ENCODE measurements at places on chromosomes 3 and 15.

DNA sequence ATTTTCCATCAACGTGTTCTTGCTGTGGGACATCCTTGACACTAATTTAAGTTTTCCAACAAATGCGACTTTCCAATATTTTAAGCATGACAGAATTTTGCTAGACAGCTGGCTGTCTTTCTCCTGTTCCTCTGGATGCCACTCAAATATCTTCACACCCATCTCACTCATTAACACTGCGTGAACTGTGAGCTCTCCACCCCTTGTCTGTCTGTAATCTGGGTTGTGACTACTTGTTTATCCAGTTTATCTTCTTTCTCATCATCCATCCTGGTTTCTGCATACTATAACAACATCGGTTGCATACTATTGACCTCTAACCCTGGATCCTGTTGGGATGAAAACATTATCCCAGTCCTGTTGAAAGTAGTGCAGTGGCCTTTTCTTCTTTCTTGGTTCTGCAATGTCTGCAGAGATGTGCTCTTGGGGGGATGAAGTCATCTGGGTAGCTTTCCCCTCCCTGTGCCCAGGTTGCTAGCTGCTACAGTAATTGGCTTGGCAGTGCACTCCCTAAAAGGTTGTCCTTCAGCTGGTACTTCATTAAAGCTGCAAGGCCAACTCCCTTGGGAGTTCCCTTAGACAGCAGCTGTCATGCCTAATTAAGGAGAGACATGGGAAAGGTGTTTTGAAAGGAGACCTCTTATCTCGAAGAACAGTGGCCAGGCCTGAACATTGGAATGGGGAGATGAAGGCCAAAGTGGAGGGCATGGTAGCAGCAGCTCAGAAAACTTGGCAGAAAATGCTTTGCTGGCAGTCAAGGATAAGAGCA, 24.7 kb downstream of the KAT2B start:
- no peaks in the 10 kb centered on the region for H3K36me3 ChIP-seq
- H3K27ac ChIP-seq: no peak overlapping the region
- peaks cover 5% of the 10 kb centered on the region for H3K4me1 ChIP-seq

DNA sequence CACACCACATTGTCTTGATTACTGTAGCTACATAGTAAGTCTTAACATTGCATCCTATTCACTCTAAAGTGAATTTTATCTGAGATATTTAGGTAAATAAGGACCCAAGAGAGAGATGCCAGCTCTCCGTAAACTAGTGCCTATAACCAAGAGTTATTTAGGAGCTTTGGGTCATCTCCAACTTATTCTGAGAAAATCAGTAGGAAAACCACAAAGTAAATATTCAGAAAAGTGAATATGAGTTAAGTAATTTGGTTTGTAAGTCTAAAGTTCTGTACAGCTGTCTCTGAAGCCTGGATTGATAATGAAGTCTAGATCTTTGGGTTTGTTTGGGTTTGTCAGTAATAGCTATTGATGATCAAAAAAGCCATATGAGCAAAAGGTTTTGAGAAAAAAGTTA, 120.0 kb downstream of the FNDC3B start:
- H3K27me3 ChIP-seq: no peaks in the 10 kb centered on the region
- peaks cover 9% of the 10 kb centered on the region for H3K4me1 ChIP-seq
- DNase-seq: no peak
- peaks cover 2% of the 10 kb centered on the region for H3K36me3 ChIP-seq

DNA sequence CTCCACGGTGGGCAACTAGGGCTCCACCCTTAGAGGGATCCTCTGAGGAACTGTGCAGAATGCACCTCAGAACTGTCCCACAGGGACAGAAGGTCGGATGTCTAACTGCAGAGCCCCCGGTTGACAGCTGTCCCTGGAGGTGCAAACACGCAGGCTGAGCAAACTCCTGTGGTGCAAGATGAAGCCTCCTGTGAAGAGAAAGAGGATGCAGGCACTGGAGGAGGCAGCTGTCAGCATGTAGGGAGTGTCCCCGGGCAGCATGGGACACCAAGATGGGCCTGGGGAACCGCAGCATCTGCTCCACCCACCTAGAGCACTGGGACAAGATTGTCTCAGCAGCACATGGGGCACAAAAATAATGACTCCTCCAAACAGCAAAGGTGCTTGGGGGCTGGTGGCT, 258.9 kb downstream of the ABHD5 start:
- DNase-seq: no peak
- no peak overlapping the region for H3K4me3 ChIP-seq

DNA sequence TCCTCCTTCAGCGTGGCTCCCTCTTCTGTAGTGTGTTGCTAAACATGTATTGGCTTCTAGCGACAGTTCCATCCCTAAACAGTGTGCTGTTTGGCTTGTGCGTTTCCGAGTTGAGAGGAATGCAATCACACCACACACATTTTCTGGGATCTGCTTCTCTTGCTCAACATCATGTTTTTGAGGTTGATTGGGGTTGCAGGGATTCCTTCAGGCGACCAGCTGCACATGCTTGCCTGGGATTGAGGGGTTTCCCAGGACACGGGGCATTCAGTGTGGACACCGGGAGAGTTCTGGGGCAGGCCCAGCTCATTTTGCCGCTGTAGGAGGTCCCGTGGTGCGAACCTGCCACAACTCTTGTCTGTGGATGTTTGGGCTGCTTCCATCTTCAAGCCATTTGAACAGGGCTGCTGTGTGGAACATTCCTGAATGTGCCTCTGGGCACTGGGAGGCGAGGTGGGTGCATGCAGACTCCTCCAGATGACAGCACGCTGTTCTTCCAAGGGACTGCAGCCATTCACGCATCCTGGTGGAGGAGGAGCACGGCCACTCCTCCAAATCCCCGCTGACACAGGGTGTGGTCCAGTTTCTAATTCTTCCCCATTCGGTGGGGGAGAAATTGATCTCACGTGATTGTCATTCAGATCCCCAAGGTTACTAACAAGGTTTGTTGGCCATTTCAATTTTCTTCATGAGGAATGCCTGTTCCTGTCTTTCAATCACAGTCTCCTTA, 82.8 kb downstream of the PLXNA1 start:
- no peaks in the 10 kb centered on the region for H3K36me3 ChIP-seq
- DNase-seq: no peak
- H3K4me3 ChIP-seq: no peak overlapping the region
- no peaks in the 10 kb centered on the region for H3K4me1 ChIP-seq
- no peaks in the 10 kb centered on the region for H3K27me3 ChIP-seq
- no peak overlapping the region for H3K27ac ChIP-seq

DNA sequence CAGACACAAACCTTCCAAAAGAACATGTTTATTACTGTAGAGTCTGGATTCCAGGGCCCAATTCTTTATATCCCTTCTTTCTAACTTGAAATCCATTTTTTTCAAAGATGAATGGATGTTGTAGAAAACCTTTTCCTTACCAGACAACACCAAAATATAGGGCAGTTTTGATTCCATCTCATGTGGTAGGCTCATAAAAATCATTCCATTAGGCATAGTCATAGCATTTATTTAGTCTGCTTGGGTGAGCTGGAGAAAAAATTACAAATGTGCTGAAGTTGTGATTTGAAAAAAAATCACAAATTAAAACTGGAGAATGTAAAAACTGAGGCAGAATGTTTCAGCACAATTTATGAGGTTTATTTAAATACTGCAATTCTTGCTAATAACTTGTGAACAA, 199.3 kb upstream of the TBC1D5 start:
- no peak overlapping the region for H3K27ac ChIP-seq
- H3K36me3 ChIP-seq: no peaks in the 10 kb centered on the region
- H3K4me3 ChIP-seq: no peak overlapping the region
- no peaks in the 10 kb centered on the region for H3K27me3 ChIP-seq
- no peaks in the 10 kb centered on the region for H3K4me1 ChIP-seq

- no peak overlapping the region for H3K4me3 ChIP-seq
- peaks cover 3% of the 10 kb centered on the region for H3K4me1 ChIP-seq
- no peak for DNase-seq
- no peaks in the 10 kb centered on the region for H3K36me3 ChIP-seq
- H3K27me3 ChIP-seq: no peaks in the 10 kb centered on the region
- H3K27ac ChIP-seq: no peak overlapping the region
These were observed 67.7 kb upstream of the NR2F2 start for GRCh38 chr15:96262549-96263489.

- no peaks in the 10 kb centered on the region for H3K4me1 ChIP-seq
- DNase-seq: no peak
- no peaks in the 10 kb centered on the region for H3K36me3 ChIP-seq
- H3K27me3 ChIP-seq: no peaks in the 10 kb centered on the region
- no peak overlapping the region for H3K27ac ChIP-seq
- no peak overlapping the region for H3K4me3 ChIP-seq
These were observed 545.0 kb downstream of the SI start for GRCh38 chr3:164533275-164533674.

- no peak for DNase-seq
- H3K4me1 ChIP-seq: peaks cover 7% of the 10 kb centered on the region
- no peak overlapping the region for H3K4me3 ChIP-seq
- H3K27ac ChIP-seq: no peak overlapping the region
These were observed 94.4 kb downstream of the AKAP13 start for GRCh38 chr15:85474700-85475316.

GRCh38 chr3:120821426-120821825, 78.9 kb downstream of the GTF2E1 start:
- no peak for DNase-seq
- no peak overlapping the region for H3K27ac ChIP-seq
- H3K36me3 ChIP-seq: no peaks in the 10 kb centered on the region
- H3K4me1 ChIP-seq: no peaks in the 10 kb centered on the region
- no peak overlapping the region for H3K4me3 ChIP-seq

GRCh38 chr3:100637197-100637631, 27.8 kb downstream of the ADGRG7 start:
- H3K27me3 ChIP-seq: no peaks in the 10 kb centered on the region
- H3K36me3 ChIP-seq: no peaks in the 10 kb centered on the region
- no peak overlapping the region for H3K27ac ChIP-seq
- H3K4me1 ChIP-seq: peaks cover 2% of the 10 kb centered on the region
- DNase-seq: peak; percentile 8
- no peak overlapping the region for H3K4me3 ChIP-seq

- H3K27ac ChIP-seq: no peak overlapping the region
- no peaks in the 10 kb centered on the region for H3K4me1 ChIP-seq
These were observed 138.9 kb downstream of the ZIC4 start for GRCh38 chr3:147267434-147267833.

- no peaks in the 10 kb centered on the region for H3K4me1 ChIP-seq
- no peak for DNase-seq
These were observed 106.7 kb upstream of the FHIT start for GRCh38 chr3:61357902-61358301.

DNA sequence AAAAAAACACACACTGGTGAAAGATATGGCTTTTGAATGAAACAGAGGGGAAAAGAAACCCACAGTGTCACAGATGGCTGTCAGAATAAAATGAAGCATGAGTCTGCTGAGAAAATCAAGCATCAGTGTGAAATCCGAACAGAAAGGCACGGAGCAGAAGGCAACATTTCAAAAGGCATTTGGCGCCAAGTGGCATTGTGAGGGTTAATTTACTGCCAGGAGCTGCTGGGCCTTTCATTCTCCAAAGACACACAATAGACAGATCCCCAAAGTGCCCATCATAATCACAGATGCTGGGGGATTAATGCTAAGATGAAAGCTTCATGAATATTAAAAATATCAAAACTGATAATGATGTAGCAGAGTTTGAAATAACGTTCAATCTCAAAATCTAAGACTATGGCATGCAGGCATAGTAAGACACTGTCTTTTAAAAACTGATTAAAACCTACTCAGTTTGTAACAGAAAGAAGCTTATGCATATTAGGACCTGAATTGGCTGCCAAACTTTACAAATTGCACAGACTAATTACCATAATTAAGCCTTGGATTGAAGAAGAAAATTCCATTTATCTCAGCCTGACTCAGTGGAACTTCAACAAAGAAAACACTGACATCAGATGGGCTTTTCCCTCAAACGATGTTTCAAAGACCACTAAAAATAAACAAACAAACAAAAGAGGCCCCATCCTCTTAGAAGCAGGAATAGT, 589.2 kb downstream of the ROBO1 start:
- H3K36me3 ChIP-seq: no peaks in the 10 kb centered on the region
- no peak for DNase-seq
- no peak overlapping the region for H3K27ac ChIP-seq
- H3K27me3 ChIP-seq: no peaks in the 10 kb centered on the region
- H3K4me1 ChIP-seq: no peaks in the 10 kb centered on the region
